ENCODE measurements at places on chromosomes 6 and 20.
A peak's percentile ranks its signal among the peaks of the same experiment; 100 is the strongest.

DNA sequence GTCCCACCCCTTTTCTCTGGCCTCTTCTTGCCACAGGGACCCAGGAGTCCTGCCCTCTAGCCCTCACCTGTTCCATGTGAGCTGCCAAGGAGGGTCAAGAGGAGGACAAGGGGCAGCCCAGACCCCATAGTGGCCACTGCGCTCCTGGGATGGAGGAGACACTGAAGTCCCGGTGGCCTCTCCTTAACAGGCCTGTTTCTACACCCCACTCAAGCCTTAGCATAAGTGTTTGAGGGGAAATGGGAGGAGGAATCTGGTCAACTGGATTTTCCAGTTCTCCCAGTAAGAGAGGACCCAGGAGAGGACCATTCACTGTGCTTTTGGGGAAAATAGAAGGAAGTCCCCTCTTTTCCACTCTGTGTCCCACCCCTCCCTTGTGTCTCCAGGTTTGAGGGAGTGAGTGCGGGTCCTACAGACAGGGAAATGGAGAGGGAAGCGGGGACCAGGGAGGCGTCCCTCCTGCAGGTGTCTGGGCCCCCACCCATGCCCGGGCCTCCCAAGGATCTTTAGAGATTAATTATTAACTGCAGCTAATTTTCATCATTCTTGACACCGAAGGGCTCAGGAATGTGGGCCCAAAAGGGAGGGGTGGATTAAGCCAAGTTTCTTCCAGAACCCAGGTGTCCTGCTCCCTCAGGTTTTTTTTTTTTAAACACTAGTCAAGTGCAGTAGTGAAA lies at the start of gene SFTA2:
Gene SFTA2, minus strand, starts transcription at position 202 of the 677 bp plus-strand sequence. Its CDS starts 74 bp downstream, at position 128.
- DNase-seq: no peak

GRCh38 chr20:57156011-57156729 lies 110.3 kb downstream of the BMP7 start:
- no peak for DNase-seq

DNA sequence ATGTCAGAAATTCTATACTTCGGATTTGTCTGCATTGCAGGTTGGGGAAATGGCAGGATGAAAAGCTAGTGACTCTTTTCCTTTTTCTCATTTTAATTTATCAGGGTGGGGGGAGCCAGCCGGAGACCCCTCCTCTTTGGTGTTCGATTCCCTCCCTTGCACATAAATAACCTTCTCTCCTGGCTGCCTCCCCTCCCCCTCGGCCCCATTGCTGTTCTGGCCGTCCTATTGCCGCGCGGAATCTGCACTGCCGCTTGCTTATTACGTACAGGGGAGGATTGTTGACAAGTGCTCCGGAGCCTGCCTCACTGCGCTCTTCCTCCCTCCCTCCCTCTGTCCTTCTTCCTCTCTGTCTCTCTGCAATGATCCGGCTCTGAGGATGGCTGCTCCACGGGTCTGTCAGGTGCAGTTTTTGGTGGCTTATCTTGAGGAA lies 154.7 kb downstream of the JARID2 start:
- DNase-seq: no peak

DNA sequence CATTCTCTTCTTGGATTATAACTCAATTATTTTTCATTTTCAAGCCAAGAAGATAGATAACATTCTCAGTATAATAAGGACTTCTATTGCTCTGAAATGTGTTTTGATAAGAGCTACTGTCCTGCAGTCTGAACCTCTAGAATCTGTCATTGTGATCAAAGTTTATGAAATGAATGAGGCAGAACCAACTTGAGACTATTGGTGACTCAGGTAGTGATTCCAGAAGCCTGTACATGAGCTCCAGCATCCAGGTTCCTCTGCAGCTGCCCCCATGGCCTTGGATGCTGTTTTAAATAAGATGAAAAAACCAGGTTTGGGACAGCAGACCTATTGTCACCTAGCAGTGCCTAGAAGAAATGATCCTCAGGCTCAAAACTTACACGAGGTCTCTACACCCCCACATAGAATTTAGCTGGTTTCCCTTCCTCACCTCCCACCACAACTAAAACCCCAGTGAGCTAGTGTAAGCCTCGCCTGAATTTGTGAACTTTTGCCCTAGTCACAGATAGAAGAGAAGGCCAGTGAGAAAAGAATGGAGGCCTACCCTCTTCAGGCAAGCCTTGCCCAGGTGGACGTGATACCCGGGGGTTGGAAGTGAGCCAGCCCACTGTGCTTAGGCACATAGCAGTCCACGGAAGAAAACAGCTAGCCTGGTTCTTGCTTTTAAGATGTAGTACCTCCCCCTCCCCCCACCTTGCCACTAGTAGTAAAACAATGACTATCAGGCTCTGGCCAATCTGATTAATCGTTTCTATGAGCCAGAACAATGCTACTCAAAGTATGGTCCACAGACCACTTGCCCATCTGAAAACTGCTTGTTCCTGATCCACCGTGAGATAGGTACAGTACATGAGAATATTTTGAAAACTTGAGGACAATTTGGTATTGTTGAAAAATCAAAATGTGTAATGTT lies 73.0 kb upstream of the SYNJ2 start:
- DNase-seq: no peak

GRCh38 chr6:90233994-90234393 lies 62.6 kb downstream of the BACH2 start:
- peak; percentile 81 for DNase-seq
